ENCODE measurements at places on chromosomes 1 and 21.

DNA sequence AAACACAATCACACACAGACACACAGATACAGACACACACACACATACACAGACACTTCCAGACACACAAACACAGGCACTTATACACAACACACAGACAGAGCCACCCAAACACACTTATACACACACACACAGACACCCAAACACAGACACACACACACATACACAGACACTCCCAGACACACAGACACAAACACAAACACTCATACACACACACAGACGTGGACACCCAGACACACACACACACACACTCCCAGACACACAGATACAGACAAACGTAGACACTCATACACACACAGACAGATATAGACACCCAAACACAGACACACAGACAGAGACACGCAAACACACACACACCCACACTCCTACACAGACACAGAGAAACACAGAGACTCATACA, 272.1 kb downstream of the GRIK3 start:
- DNase-seq: no peak

- DNase-seq: no peak
These were observed 11.6 kb downstream of the HHAT start for GRCh38 chr1:210340311-210340710.

DNA sequence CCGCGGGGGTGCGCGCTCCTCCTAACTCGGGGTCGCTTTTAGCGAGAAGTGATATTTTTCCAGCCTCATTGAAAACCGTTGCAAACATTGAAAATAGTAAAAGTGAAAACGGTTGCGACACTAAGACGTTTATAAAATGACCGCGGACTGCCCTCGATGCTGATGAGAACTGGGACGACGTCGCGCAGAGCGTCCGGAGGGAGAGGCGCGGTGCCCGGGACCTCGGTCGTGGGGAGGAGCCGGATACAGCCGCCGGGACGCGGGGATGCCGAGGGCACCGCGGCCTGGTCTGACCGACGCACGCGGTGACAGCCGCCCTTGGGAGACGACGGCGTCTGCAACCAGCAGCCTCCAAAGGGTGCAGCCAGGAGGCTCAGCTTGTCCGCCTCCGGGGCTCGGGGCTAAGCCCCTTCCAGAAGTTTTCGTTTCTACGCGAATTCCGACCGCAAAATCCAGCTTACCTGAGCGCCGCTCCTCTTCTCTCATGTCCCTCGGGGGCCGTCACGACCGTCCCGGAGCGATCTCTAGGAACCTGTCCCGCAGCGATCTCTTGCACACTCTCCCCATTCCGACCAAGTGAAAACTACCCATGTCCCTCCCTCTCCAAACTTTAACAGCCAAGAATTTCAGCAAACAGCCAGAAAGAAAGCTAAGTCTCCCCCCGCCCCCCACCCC, 144.4 kb upstream of the ETS2 start:
- DNase-seq: no peak

GRCh38 chr1:41153750-41154274, 88.3 kb downstream of the SCMH1 start:
- no peak for DNase-seq

DNA sequence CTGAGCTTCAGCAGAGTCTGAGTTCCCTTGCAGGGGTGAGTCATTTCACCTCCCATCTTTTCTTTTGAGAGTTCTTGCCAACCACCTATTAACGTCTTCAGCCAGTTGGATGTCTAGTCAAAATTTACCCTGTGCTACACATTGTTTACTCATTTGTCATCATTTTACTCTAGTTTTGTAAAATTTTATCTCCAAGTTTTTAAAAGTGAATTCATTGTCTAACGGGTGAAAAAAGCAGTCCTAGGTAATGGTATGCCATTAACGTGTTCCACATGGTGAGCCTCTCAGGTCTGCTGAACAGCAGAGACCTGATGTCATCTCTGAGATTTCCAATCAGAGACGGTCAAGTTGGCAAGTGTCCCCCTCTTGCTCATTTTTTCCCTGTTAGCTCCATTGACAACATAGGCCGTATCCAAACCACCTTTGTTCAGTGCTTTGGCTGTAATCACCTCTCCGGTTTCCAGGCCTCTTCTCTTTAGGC, 85.4 kb downstream of the TBX15 start:
- DNase-seq: no peak

DNA sequence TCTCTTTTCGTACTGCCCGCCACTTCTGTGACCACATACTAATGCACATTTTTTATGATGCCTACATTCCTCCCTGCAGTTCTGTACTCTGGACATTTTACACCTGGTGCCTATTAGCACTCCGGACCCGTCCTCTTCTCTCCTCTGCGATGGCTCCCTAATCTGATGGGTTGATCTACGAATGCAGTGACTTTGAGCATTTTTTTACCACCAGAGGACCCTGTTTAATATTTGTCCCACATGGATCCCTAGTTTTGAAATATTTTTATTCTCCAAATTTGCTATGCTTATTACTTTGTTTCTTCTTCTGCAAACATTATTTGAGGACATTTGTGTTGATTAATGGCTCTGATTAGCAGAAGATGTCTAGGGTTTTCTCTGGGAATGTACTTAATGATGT, 5.2 kb downstream of the PPFIA4 start:
- DNase-seq: no peak

- DNase-seq: peak; percentile 80
These were observed 74.6 kb downstream of the SLC25A24 start for GRCh38 chr1:108125312-108126138.

- no peak for DNase-seq
These were observed 11.1 kb downstream of the ACOT11 start for GRCh38 chr1:54559111-54559548.

GRCh38 chr21:26956216-26956615, 10.7 kb downstream of the ADAMTS5 start:
- DNase-seq: no peak

DNA sequence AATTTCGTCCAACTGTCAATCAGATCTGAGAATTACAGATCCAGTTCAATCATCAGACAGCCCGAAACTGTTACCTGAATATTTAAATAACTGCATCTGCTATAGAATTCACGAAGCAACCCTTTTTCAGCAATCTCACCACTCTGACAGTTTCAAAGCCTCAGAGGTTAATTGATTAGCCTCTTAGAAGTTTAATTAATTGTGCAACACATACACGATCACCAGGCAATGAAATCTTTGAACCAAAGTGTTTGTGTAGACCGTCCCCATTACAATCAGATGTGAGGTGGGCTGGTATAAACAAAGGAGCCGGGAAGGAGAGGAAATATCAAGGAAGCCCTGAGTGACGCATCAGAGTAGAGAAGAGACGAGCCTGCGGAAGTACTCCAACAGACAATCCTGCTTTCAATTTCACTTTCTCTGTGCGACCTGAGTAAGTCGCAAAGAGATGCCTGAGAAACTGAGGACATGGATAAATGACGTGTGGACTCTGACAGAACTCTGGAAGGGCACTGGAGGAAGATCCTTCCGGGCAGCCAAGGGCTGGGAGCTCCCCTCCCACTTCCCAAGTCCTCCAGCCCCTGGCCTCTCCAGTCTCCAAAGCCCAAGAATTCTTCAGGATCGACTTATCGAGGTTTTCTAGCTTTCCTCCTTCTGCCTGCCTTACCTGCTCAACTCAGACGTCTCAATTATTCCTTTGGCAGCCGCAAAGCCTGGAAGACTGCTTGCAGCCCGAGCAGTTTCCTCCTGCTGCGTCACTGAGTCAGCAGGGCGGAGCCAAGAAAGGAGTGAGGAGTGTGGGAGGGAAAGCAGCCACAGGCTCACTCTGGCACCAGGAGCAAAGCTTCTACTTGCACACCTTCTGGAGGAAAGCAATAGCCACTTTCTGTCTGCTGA, at the start of gene RNASEL:
Gene RNASEL (minus strand): TSS at position 757 of the 897 bp plus-strand sequence. CDS start 2,450 bp downstream, outside the sequence.
- DNase-seq: peak; percentile 51

Data from CD4-positive, alpha-beta T cell treated with Interferon alpha-2 for 1 hour (primary cell).